ENCODE measurements at places on chromosomes 1 and 21.
A peak's percentile ranks its signal among the peaks of the same experiment; 100 is the strongest.

- DNase-seq, result no peak
Observed at GRCh38 chr1:22075718-22076117, 23.2 kb downstream of the CDC42 start.

DNA sequence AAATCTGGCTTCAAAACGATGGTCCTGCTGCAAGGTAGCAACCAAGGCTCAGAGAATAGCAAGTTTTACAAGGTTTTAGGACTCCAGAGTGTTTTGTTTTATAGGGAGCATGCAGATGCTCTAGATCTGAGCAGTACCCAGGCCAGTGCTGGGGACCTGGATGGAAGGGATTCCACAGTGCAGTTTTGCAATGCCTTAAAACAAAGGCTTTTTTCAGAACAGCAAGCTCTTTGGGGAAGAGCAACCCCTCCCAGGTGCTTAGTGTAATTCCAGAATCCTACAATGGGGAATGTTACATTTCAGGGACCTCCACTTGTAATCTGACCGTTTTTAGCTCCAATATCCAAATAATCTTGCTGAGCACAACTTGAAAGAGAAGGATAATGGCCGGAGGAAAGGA is 6.7 kb downstream of the ROR1 start:
- DNase-seq, result no peak

GRCh38 chr1:31593136-31593665 is 16.9 kb downstream of the TINAGL1 start:
- DNase-seq, result no peak

DNA sequence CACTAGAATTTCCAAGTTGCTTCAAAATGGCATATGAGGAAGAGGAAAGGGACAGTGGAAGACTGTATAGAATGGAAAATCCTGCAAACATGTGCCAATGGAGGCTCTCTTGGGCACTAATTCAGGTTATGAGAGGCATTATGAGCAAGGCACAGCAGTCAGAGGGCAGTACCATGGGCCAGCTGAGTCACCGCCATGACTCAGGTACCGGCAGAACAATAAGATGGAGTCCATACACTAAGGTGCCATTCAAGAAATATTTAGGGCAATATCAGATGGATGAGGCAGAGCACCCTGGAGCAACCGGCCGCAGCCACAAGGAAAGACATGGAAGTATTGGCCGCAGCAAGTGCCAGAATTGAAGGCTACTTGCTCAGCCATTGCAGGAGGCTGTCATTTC is 25.6 kb upstream of the VAV3 start:
- DNase-seq, result peak; percentile 18

DNA sequence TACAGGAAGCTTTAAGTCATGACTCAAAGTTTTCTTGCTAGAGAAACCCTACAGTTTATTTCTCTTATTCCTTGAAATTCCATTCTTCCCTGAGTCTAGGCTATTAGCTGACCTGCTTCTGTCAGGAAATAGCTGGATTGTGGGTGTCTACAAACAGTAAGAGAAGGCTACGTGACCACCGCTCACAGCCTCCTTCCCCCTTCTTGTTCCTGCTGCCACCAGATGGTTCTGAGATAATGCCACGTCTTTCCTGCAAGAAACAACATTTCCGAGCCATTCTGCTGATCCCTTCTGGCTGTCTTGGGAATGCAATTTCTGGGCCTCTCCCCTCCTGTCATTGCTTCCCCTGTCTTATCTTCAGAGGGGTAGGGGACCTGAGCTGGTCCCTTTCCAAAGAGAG is 128.9 kb upstream of the SGIP1 start:
- DNase-seq, result no peak

DNA sequence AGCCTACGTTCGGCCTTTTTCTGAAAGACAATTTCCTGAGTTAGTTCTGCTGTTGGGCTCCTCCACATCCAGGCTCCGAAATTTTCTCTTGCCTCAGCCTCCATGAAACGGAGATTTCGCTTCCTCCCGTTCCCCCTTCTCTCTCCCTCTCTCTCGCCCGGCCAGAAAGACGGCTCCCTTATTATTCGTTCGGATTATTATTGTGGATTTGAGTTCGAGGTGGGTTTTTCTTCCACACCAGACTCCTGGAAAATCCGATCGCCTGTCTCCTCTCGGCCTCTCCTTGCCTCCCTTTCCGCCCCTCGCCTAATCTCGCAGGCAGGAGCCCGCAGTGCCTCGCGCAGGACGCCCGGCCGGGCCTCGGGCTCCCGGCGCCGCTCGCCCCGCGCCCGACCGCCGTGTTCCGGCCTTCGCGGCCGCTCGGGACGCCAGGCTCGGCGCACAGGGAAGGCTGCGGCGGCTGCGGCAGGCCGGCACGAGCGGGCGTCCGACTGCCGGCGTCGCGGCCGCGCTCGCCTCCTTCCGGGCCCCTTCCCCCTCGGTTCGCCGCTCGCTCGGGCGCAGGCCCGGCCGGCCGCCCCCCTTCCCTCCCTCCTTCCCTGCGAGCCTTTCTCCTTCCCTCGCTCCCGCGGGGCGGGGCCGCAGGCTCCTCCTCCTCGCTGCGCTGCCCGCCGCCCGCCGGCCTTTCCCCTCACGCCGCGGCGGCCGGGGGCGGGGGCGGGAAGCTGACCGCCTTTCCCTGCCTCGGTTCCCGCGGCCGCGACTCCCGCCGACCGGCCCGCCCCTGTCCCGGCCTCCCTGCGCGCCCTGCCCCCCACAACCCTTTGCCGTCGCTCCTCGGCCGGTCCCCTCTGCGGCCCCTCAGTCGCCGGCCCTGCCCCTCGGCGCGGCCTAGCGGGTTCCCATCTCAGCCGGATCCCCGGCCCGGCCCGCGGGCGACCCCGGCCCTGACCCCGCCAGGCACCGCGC is at the start of gene ARHGEF11:
Gene ARHGEF11 (minus strand): TSS at position 493 of the 969 bp plus-strand sequence. CDS start 1,412 bp downstream, outside the sequence.
- DNase-seq, result peak; percentile 71

- no peak for DNase-seq
Observed at GRCh38 chr1:204945565-204945977, 74.9 kb downstream of the NFASC start.

DNA sequence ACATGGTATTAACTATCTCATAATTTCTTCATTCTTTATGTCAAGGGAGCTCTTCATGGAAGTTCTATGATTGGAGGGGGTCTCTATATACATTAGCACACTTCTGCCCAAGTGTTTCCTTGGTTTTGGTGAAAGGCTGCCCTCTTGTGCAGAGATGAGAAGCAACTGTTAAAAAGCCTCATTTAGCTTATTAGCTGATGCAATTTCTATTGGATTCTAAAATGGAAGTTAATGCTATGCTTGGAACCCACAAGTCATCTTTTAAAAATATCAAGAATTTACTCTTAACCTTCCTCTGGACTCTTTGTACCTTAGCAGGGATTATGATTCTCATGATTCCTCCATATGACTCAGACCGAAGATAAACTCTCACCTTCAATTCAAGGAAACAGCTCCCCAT is 328.9 kb downstream of the PTBP2 start:
- DNase-seq, result no peak

DNA sequence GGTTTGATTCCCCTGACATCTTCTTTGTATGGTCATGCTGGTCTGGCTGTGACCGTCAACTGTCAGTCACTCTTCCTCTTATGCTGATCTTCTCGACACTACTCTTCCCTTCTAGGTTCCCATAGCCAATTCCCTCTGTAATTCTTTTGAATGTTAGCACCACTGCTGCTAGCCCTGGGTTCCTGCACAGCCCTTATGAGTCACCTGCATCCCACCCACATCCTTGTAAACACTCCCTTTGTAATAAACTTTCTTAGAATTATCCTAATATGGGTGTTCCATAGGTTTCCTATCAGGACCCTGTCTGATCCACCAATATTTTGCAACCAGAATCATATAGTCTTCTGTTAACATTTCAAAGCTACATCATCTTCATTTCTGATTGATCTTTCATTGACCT is 37.1 kb downstream of the JUN start:
- DNase-seq, result no peak

DNA sequence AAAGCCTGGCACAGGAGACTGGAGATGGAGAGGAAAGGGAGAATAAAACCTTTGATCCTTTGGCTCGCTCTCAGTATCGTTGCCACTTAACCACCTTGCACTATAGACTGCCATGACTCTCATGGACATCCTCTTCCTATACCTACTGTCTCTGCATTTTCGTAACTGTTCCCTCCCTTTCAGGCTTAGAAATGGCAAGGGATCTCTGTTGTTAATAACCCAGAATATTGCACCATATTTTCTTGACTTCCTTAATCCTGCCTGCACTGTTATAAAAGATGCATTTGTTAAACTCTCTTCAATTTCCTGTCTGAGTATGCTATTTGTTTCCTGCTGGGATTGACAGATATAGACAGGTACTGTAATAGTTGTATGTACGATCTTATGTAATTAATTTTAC is 38.6 kb downstream of the CYYR1 start:
- DNase-seq, result no peak

DNA sequence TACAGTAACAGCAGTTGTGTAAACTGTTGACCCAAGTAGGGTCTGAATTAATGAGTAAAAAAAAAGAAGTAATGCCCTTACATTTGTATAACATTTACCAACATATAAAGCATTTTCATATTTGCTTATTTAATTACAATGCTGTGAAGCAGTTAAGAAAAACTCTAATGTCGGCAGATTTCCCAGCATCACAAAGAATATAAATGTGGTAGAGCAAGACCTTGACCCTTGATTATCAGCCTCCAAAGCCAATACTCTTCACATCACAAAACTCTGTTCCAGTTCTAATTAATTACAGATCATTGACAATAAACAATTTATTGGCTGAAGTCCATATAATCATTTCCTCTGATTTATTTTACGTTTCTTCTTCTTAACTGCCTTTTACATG is 130.2 kb downstream of the DUSP10 start:
- DNase-seq, result no peak

DNA sequence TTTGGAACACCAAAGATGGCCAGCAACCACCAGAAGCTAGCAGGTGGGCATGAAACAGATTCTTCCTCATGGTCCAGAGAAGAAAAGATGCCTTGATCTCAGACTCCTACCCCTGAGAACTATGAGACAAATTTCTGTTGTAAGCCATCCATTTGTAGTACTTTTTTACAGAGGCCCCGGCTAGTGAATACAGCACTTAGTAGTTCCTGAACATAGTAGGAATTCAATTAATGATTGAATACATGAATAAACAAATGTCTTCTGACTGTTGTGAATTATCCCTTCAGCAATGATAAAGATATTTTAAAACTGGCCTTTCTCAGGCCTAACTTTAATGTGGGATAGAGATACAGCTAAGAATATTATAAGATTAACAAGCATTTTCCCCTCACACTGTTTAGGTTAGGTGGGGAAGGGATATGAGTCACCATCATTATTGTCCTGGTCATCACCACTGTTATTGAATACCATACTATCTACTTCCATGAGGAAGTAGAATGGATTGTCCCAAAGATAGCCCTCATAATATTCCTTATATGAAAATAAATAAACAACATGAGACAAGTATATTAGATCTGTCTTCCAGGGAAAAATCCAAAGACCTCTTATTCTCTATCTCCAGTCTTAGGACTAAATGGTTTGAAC is 51.4 kb downstream of the ADCY10 start:
- no peak for DNase-seq

DNA sequence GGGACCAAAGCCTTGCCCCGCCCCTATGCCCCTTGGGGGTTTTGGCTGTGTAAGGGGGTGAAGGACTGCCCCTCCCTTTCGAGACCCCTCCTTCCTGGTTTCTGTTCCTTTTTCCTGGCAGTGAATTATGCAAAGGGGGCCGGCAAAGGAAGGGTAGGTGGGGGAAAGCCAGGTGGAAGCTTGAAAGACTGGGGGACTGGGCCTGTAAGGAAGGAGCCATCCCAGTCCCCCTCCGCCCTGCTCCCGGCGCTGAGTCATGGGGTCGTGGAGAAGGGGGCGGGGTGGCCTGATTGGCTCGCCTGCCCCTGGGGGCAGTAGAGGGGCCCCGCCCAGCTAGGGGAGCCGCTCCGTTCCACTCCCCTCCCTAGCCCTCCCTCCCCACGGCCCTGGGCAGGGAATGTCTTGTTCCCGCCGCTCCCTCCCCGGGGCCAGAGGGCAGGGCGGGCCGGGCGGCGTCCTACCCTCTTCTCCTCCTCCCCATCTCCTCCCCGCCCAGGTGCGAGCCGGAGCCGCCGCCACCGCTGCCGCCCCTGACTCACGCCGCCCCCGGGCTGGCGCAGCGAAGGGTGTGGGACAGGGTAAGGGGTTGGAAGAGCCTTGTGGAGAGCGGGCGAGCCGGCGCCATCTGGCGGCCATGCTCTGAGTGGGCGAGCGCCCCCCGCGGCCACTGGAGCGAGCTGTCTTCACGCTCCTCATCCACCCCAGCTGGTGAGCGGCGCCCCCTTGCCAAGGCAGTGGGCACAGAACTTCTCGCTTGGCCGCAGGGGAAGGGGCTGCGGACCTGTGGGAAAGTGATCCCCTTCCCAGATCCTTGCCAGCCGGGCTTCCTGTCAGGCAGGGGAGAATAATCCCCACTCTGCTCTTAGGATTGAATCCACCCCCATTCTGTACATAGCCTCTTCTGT is 14.7 kb downstream of the ZBTB7B start:
- peak; percentile 83 for DNase-seq

- DNase-seq, result peak; percentile 88
Observed at GRCh38 chr1:41751804-41752513, 166.8 kb downstream of the HIVEP3 start.

GRCh38 chr1:226915672-226915995 is 24.5 kb upstream of the COQ8A start:
- no peak for DNase-seq

GRCh38 chr1:11057477-11057876 is 2.3 kb downstream of the SRM start:
- no peak for DNase-seq

DNA sequence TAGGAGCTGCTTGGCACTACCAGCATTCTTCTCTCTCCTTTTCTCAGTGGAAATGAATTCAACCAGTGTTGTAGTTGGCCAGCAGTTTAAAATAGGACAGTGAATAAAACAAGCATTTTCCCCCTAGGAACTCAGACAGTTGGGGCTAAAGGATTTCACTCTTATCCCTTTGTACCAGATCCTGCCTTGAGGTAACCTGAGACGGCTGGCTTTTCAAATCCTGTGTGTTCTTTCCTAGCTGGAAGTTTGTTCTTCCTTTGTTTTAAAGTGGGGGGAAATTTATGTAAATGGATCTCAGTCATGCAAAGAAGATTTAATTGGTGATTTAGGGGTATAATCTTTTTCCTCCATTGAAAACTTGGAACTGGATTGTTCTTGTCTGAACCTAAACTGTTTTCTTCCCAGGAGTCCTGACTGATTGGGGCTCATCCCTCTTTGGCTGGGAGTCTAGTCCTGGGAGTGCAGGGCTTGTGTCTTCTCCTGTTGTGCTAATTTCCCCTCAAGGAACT is 23.3 kb downstream of the ZP4 start:
- DNase-seq, result no peak

- DNase-seq, result no peak
Observed at GRCh38 chr1:84997667-84998600, 1.0 kb upstream of the MCOLN2 start.

- DNase-seq, result no peak
Observed at GRCh38 chr1:84941843-84942242, 48.8 kb upstream of the LPAR3 start.
